Stimulated activated CD4-positive, alpha-beta T cell treated with anti-CD3 and anti-CD28 coated beads, TNF-alpha, amount 100 ng/mL, for 48 hours (primary cell): ENCODE measurements at places on chromosomes 7 and 10.

DNA sequence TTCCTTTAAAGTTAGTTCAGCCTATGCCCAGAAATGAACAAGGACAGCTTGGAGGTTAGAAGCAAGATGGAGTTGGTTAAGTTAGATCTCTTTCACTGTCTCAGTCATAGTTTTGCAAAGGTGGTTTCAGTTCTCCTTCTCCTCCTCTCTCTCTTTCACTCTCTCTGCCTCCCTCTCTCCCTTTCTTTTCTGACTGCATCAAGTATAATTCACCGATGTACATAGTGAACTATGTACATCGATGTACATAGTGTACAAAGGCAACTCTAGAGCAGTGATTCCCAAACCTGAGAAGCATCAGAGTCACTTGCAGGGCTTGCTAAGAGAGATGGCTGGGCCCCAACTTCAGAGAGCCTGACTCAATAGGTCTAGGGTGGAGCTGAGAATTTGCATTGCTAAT, 1259.7 kb downstream of the TYW1 start:
- DNase-seq: no peak

DNA sequence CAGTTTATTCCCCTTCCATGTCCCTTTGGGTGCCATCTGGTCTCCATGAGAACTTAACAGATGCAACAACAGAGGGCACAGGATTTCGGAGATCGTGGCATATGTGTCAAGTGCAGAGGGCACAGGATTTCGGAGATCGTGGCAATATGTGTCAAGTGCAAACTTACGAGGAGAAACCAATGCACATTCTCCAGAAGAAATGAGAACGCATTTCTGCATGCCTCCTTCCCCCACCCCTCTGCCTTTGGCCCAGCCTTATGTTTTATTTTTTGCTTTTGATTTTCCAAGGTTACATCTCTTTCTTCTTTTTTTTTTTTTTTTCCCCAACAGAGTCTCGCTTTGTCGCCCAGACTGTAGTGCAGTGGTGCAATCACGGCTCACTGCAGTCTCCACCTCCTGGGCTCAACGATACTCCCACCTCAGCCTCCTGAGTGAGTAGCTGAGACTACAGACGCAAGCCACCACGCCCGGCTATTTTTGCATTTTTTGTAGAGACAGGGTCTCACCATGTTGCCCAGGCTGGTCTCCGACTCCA, 586 bp upstream of the ANKRD26 start:
- peak; percentile 14 for DNase-seq

- DNase-seq: no peak
Measured at GRCh38 chr10:103273041-103273441, 3.9 kb upstream of the INA start.

DNA sequence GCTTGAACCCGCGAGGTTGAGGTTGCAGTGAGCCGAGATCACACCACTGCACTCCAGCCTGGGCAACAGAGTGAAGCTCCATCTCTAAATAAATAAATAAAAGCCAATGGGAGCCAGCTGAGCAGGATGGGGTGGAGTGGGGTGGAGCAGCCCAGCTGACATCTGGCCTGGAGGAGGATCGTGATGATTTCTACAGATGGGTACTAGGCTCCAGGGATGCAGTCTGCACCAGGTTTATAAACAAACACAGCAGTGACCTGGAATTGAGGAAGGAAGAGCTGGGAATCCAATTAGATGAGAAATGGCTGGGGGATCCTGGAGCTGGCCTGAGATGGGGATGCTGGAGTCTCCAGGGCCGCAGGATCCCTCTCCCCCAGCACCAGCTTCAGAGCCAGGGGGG, 7.3 kb upstream of the GRIFIN start:
- DNase-seq: no peak

GRCh38 chr10:99648717-99649116, 10.6 kb upstream of the ENTPD7 start:
- DNase-seq: no peak

DNA sequence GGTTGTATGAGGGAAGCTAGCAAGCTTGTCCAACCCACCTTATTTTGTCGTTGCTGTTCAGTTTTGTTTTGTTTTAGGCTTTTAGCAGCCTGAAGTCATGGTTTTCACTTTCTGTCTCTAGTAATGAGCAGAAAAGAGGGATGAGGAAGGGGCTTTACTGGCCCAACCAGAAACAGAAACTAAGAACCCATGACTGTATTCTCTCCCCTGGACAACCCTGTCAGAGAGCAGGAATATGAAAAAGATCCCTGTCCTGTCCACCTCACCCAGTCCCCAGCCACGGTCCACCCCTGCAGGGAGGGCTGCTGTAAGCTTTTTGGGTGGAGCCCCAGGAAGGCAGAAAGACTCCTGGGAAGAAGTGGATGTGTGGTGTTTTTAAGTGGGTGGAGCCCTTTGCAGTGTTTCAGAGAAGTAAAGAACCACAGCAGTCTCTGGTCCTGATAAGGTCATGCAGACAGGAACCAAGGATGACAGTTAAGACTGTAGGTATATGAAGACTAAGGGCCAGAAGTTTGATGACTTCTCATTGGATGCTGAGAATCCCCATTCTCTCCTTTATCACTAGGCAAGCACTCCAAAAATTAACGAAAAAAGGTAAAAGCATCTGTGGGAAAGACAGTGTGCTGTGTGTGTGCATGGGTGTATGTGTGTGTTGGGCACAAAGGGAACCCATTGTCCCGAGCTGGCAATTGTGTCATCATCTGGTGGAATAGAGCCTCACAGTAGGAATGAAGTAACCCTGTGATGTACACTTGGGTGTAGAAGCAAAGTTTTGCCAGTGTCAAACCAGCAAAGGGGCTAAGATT, 13.8 kb downstream of the MRPL32 start:
- DNase-seq: no peak

DNA sequence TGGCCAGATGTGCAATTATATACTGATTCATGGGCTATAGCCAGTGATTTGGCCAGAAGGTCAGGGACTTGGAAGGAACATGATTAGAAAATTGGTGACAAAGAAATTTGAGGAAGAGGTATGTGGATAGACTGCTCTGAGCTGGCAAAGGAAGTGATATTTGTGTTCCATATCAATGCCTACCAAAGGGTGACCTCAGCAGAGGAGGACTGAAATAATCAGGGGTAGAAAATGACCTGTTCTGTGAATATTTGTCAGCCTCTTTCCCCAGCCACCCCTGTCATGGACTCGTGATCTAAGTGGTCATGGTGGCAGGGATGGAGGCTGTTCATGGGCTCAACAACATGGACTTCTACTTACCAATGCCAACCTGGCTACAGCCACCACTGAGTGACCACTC, 47.0 kb downstream of the PTPRE start:
- DNase-seq: no peak

DNA sequence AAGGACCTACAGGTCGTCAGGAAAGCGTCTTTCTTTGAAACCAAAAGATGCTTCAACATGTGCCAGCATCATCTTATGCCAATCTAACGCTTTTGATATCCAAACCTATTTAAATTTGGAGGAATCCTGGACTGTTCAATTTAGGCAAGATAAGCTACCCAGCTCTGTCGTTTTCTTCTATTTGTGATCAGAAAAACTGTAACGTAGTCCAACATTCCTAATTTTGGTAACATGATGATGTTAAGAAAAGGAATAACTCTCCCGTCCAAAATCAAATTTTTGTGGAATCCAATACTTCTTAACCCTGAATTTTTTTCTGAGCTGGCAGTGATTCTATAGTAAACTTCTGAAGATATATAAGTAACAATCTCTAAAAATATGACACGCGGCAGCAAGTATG, 93.3 kb upstream of the MKX start:
- DNase-seq: no peak

- DNase-seq: no peak
Measured at GRCh38 chr7:42768045-42768444, 143.8 kb downstream of the C7orf25 start.
